ENCODE measurements at places on chromosomes 12 and 14.

DNA sequence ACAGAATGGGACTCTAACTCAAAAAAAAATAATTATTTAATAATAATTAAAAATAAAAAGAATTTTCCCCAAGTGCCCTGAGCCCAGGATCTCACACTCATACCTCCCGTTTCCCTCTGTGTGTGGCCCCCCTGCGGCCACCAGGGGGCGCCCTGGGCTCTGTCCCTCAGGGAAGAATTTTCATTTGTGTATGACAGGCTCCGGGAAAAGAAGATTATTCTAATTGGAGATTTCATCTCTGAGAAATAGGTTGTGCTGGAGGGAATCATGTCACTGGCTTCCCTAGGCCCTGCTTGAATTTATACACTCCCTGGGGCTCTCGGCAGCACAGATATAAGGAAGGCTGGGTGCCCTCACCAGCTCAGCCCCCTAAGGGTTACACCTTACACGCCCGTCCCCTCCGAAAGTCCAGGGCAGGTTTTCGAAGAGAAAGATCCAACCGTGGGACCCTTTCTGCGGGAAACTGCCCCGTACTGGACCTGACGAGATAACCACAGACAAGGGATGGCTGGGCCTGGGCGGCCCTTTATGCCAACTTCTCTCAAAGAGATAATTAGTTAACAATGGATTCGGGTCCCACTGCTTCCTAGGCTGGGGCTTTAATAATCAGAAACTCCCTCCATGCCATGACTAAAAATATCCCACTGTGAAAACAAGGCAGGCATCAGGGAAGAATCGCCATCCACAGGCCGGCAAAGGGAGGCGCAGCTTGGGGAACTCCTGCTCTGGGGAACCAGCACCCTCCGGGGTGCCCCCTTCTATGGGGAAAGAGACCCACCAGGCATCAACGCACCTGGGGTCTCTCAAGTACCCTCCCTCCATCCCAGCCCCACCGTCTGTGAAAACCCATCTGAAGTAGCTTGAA lies 80.7 kb downstream of the KDM2B start:
- DNase-seq: peak; percentile 47

- peak; percentile 45 for DNase-seq
Measured at GRCh38 chr12:122190842-122191668, 8.1 kb downstream of the LRRC43 start.

DNA sequence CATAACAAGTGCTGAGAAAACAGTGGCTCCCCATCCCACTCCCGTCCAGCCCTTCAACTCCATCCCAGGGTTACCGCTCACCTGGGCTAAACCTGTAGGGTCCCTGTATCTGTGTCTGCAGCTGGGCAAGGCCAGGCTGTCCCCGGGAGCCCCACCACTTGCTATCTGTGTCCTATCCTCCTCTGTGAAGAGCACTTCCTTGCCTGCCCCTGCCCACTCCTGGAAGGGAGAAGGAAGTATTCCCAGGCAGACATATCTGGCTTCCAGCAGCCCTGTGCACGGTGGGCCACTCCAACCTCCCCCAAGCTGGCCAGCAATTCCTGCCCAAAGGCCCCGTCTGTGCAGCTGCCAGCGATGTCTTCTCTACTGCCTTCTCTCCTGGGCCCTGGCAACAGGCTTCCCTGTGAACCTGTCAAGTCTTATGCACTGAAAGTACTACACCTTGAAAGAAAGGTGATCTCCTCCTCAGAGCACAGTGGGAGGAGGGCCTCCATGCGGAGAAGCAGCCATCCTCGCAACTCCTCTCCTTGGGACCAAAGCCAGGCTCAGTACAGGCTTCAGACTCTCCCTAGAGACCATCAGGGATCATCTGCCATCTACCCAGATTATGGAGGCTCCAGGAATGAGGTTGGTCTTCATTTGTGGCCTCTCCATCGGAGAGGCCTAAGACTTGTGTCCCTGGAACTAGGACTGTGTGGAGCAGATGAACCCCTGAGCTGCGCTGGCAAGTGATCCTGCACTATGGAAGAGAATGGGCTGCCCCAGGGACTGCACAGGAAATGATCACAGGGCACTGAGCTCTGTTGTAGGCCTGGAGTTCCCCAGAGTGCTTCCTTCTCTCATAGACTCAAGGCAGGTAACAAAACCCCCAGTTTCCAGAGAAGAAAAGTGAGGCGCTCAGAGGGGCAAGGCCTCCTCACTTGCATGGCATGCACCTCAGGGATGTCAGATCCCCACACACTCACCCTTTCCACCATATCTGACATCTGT lies 663.6 kb downstream of the BCL11B start:
- DNase-seq: no peak

DNA sequence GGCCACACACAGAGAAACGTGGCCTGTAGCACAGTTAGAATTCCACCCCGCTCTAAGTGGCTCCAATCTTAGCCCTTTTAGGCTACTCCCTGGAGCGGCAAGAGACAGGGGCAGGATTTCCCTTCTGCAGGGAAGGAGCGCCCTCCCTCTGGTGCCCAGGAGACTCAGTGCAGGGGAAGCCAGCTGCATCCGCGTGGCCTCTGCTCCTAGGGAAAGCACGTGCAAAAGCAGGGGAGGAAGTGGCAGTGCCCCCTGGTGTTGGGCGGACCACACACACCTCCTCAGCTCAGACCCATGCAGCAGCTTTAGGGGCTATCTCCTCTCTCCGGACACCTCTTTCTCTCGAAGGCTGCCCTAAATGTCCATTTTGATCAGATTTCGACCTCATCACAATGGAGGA lies 50.0 kb downstream of the SPRING1 start:
- no peak for DNase-seq

- no peak for DNase-seq
Measured at GRCh38 chr12:88585077-88585476, 4.8 kb upstream of the KITLG start.

All from stimulated activated CD8-positive, alpha-beta memory T cell treated with anti-CD3 and anti-CD28 coated beads, Interleukin-7, amount 100 ng/mL, for 1 hour (primary cell).